ENCODE measurements at places on chromosomes 5 and 9.

GRCh38 chr5:167947306-167947705 lies 344.1 kb upstream of the WWC1 start:
- no peak for DNase-seq

GRCh38 chr5:151006704-151007334 lies 13.6 kb upstream of the GPX3 start:
- no peak for DNase-seq

- no peak for DNase-seq
These were observed 13.3 kb downstream of the ITGA2 start for GRCh38 chr5:53002491-53002890.

GRCh38 chr5:179226696-179227095 lies 118.6 kb downstream of the ADAMTS2 start:
- DNase-seq: no peak

DNA sequence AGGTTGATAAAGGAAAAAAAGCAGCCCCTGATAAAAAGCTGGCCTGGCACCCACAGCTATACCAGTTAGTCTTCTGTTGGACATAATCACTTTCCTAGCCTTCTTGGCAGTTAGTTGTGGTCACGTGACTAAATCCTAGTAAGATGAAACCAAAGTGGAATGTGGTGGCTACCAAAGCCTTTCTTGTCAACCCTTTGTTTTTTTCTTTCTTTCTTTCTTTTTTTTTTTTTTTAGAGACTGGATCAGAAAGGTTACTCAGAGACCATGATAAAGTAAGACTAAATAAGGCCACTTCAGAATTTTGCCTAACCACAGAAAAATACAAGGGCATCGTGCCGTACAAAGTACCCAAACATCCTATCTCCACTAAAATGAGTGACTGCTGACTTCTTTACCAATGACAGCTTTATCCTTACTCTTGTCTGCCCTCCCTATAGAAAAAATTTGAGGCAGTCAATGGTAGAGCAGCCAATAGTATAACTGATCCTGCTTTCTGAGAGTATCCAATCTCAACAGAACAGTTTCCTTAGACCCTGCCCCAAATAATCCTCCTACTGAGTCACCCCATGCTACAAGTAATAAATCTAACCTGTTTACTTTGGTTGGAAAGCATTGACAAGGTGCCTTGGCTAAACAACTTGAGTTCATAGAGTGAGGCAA lies 14.2 kb upstream of the KIF27 start:
- DNase-seq: no peak

DNA sequence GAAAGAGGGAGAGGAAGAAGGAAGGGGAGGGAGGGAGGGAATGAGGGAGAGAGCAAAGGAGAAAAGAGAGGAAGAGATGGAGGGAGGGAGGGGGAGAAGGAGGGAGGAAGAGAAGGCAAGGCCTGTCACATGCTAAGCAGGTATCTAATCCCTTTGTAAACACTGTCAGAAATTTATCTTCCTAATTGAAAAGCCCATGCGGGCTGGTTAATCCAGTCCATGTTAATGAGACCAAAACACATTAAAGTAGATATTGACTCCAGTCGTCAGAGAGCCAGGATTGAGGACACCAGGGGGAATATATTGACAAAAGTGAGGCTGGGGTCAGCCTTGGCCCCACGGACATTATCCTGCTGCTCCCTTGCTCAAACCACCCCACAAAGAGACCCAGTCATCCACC lies 37.4 kb upstream of the ALDH1B1 start:
- DNase-seq: no peak

DNA sequence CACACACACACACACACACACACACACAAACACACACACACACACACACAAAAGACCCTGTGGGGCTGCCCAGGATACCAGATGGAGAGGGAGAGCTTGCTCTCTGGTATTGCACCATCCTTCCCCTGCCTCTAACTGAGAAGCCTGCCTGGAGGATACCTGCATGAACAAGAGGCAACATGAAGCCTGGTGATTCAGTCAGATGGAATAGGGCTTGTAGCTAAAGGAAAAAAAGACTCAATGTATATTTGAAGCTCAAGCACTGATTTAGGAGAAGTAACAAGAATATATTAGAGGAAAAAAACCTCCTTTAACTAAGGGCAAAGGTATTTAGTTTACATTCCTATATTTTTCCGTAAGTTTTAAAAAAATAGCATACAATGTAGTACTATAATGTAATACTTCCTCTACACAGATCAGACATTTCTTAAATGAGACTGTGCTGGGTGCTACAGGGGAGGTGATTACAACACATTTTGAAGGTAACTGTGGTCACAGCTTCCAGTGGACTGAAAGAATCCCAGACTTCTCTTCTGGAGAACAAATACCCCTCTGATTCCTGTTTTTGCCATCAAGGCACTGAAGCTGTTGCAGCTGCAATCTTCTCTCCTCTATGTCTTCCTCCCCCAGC lies 169.3 kb downstream of the DCP2 start:
- DNase-seq: no peak

DNA sequence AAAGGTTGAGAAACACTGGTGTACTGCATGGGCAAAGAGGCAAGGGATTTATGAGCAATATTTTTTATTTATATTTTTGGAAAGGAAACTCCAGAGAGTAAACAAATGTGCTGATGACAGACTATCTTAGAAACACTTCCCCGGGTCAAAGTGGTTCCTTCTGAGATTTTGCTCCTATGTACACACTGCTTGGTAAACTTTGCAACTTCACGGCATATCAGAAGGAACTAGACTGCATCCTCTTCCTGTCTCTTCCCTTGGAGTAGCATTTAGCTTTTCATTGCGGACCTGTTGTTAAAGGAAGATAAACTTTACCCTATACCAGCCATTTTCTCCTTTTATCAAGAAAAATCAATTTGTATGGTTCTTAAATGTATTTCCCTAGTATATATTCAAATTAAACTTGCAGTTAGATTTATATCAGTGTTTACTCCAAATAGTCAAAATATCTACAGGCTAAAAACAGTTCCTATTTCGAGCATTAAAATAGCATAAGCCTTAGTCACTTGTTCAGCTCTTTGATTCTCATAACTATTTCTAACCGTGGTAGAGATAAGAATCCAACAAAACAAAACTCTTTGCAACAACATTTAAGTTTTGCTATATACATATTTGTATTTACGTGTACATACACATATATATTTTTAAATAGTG lies 48.0 kb upstream of the LRRC19 start:
- no peak for DNase-seq

DNA sequence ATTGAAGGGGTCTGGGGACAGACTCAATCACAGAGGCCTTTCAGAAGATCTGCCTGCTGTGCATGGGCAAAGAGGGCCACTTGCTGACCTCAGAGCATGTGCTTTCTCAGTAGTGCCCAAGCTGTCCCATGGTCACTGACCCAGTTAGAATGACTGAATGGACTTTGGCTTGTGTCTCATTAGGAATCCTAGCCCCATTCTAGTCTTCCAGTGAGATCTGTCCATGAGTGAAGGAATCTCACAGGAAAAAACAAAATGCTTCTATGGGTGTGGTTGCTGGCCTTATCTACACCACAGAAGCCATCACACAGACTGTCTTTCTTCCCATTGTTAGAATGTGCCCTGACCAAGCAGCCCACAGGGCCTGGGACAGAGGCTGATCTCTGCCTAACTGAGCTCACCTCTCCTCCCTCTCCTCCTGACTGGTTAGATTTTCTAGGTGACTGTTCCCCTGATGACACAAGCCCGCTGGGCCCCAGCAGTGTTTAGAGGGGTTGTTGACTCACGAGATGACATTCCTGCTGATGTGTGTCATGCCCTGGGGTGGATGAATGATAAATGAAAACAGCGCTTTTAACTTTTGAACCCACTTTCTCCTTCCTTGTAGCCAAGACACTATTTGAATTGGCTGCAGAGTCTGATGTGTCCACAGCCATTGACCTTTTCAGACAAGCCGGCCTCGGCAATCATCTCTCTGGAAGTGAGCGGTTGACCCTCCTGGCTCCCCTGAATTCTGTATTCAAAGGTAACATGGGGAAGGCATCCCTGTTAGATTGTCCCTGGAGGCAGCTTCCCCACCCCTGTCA lies 24.8 kb downstream of the TGFBI start:
- DNase-seq: no peak

GRCh38 chr5:104452550-104452949 lies 890.0 kb upstream of the NUDT12 start:
- no peak for DNase-seq

- DNase-seq: no peak
These were observed 1.9 kb upstream of the CDKN2B start for GRCh38 chr9:22010866-22011625.

GRCh38 chr9:129283705-129284606 lies 105.9 kb upstream of the IER5L start:
- no peak for DNase-seq

- no peak for DNase-seq
These were observed 968 bp downstream of the NKD2 start for GRCh38 chr5:1009359-1010180.

GRCh38 chr9:37284636-37285035 lies 137.9 kb upstream of the GRHPR start:
- no peak for DNase-seq

DNA sequence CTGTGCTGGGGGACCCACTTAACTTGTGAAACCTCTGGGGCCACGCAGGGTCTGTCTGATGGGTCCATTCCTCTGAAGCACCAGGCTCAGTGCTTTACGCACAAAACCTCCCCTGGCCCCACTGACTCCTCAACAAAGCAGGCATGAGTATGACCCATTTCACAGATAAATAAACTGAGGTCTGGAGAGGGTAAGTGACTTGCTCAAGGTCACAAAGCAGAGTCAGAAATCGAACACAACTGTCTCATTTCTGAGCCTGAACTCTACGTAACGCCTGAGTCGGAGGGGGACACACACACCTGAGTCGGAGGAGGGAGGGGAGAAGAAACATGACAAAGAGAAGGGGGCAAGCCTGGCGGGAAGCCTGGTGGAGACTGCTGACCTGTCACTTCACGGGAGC lies 48.0 kb upstream of the RAPGEF1 start:
- no peak for DNase-seq
